Activated CD8-positive, alpha-beta memory T cell treated with anti-CD3 and anti-CD28 coated beads for 36 hours (primary cell): ENCODE measurements at places on chromosomes 2 and 18. TPM values are rescaled to one million over a fixed set of nuclear protein-coding genes. Genes with fewer than 3 reads are reported as not detected.

Gene FAM168B
- total RNA-seq = 85.2 TPM

Gene LAMA1
- total RNA-seq = not detected

Gene CROCC2
- not detected for total RNA-seq

Gene ANKRD12
- 54.2 TPM for total RNA-seq

Gene C1QL2
- not detected for total RNA-seq

Gene SLC5A7
- total RNA-seq = not detected

Gene PROKR1
- 0.08 TPM for total RNA-seq

Gene DYNAP
- total RNA-seq = not detected

Gene LINC00305
- total RNA-seq = not detected

Gene DNER
- not detected for total RNA-seq

Gene LRRC30
- total RNA-seq = not detected

Gene CABYR
- 0.86 TPM for total RNA-seq

Gene RTP5
- 0.25 TPM for total RNA-seq

Gene CXCR1
- total RNA-seq = not detected

Gene EGR4
- 0.48 TPM for total RNA-seq

Gene USP40
- total RNA-seq = 15.1 TPM

Gene CTAGE1
- not detected for total RNA-seq

Gene CIDEA
- not detected for total RNA-seq

Gene ARL4C
- total RNA-seq = 43.9 TPM

Gene RHBDD1
- total RNA-seq = 40.8 TPM

Gene CNGA3
- total RNA-seq = not detected

Gene VPS54
- 11.7 TPM for total RNA-seq

Gene NCKAP5
- not detected for total RNA-seq

Gene PPP1R1C
- total RNA-seq = not detected

Gene CHRNG
- not detected for total RNA-seq

Gene CTLA4
- 63.7 TPM for total RNA-seq

Gene HAAO
- 0.17 TPM for total RNA-seq

Gene AOX1
- total RNA-seq = not detected

Gene MEMO1
- 73.1 TPM for total RNA-seq

Gene IL1R1
- total RNA-seq = 2.1 TPM

Gene C2orf80
- not detected for total RNA-seq

Gene CCBE1
- not detected for total RNA-seq

Gene PAX8
- total RNA-seq = 2.5 TPM

Gene NMUR1
- total RNA-seq = 0.06 TPM

Gene ALKAL2
- total RNA-seq = not detected
